ENCODE measurements at places on chromosomes 13 and 19.
A peak's percentile ranks its signal among the peaks of the same experiment; 100 is the strongest.

GRCh38 chr13:74865656-74866055 lies 616.3 kb downstream of the TBC1D4 start:
- DNase-seq, result no peak

GRCh38 chr19:17197666-17198065 lies 17.5 kb upstream of the USE1 start:
- no peak for DNase-seq

DNA sequence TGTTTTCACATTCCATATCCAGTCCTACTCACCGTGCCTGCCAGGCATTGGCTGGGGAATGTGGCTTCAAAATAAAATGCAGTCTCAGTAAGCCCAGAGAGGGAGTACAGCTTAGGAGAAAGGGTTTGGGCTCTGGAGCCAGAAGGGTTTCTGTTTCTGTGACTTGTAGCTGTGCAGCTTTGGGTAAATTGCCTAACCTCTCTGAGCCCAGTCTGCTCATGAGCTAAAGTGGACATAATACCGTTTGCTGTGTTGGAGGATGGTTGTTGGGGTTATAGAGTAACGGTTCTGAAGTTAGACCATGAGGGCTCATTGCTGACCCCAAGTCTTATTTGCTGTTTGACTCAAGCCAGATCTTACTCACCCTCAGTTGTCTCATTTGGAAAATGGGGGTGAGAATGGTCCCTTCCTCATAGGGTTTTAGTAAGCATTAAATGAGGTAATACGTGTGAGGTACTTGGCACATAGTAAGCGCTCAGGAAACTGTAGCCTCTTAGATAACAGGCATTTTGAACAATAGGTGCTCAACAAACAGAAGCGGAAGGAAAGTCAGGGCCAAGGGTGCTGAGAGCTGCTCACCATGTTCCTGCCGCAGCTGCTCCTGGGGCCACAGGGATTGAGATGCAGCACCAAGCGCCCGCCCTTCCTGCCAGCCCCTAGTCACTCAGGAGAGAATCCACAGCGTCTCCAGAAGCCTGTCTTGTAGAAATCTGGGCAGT lies 45.5 kb downstream of the C13orf42 start:
- no peak for DNase-seq

DNA sequence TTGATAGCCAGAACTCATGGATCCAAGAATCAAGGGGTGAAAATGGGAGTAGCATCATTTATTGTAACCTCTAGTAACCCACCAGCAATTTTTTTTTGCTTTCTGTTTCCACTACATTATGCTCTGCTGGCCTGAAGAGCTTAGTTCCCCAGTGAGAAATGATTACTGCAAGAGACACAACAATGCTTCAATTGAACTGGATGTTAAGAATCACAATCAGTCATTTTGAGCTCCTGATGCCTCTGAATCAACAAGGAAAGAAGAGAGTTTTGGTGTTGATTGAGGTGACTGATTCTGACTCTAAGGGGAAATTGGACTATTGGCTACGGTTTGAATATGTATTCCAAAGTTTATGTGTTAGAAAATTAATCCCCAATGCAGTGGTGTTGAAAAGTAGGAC lies 1084.4 kb downstream of the SLITRK1 start:
- no peak for DNase-seq

DNA sequence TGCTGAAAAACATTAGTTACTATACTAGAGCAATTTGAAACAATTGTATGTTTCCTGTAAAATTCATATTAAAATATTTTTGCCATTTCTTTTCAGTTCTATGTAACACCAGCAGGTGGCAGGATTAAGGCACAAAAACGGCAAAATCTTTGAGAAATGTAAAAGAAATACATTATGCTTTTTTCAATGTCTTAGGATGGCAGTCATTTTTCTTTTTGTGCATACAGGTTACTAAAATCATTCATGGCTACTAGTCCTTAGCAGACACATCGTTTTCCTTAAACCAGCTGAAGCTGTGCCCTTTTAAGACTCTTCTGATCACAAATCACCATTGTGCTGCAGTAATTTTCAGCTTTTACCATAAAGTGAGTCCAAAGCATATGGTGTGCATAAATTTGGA lies 800.7 kb upstream of the SLITRK5 start:
- DNase-seq, result no peak

DNA sequence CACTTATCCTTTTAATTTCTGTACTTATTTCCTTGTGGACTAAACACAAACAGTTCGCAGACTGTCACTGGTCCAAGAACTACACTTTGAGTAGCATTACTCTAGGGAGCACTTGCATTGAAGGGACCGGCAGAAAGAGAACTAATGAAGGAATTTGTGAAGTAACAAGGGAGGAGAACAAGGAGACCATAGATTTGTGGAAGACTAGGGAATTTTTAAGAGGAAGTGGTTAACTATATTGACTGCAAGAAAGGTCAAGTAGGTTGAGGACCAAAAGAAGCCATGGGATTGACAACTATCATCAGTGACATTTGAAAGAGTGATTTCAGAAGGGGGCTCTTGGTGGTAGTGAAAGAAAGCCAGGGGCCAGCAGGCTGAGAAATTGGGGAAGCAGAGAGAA lies 4.0 kb upstream of the RB1 start:
- no peak for DNase-seq

DNA sequence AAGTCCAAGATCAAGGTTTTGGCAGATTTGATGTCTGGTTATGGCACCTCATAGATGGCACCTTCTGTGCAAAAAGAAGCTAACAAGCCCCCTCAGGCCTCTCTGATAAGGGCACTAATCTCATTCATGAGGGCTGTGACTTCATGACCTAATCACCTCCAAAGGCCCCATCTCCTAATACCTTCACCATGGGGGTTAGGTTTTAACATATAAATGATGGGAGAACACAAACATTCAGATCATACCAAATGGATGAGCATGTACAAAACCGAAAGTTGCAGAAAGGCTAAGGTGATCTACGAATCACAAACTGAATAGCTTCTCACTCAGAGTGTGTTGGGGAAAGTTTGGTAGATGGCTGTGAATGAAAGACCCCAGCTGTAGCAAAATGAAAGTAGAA lies 217.4 kb downstream of the TBC1D4 start:
- DNase-seq, result no peak

DNA sequence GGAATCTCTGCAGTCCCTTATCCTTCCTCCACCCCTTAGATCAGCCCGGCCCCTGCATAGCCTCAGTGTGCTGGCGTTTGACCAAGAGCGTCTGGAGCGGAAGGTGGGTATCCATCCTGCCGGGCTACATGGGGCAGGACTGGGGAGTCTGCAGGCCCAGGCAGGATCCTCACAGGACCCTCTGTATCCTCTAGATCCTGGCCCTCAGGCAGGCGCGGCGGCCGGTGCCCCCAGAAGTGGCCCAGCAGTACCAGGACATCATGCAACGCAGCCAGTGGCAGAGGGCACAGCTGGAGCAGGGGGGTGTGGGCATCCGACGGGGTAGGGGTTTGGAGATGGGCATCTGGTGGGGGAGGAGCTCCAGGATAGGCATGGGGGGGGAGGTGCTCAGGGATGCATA lies 8.9 kb downstream of the PODNL1 start:
- DNase-seq, result no peak

DNA sequence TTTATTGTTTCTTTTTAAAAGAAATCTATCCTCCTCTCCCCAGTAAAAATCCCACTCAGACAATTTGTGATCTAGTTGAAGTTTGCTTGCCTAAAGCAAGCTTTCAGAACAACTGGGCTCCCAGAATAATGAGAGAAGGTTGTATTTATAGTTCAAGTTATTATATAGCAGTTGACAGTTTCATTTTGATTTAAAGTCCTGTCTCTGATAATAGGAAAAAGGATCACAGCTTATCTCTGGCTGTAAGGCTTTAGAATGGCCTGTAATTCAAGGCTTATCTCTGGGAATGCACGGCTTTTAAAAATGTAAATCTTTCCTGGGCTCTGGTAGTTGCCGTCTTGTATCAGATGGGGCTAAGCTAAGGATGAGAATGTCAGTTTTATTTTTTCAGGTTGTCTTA lies 123.3 kb upstream of the TMTC4 start:
- no peak for DNase-seq

DNA sequence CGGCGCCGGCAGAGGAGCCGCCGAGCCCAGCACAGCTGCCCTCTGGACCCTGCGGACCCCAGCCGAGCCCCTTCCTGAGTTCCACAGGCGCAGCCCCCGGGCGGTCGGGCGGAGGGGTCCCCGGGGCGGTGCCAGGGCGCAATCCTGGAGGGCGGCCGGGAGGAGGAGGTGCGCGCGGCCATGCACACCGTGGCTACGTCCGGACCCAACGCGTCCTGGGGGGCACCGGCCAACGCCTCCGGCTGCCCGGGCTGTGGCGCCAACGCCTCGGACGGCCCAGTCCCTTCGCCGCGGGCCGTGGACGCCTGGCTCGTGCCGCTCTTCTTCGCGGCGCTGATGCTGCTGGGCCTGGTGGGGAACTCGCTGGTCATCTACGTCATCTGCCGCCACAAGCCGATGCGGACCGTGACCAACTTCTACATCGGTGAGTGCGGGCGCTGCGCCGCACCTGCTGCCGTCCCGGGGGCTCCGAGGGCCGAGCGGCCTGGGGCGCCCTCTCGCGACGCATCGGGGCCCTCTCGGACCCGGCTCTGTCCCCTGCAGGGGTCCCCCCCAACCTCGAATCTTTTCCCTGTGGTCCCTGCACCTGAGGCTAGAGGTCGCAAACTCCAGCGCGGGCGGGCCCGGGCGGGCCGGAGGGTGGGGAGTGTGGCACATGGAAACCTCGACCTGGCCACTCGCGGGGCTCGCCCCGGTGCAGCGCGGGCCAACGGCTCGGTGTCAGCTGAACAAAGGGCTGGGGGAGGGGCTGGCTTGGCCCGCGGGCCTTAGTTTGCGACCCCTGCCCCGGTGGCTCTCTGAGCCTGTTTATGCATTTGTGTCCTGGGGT lies at the start of gene KISS1R:
Gene KISS1R (plus strand): TSS at position 11 of the 829 bp plus-strand sequence. CDS start 170 bp downstream, at position 181.
- no peak for DNase-seq

DNA sequence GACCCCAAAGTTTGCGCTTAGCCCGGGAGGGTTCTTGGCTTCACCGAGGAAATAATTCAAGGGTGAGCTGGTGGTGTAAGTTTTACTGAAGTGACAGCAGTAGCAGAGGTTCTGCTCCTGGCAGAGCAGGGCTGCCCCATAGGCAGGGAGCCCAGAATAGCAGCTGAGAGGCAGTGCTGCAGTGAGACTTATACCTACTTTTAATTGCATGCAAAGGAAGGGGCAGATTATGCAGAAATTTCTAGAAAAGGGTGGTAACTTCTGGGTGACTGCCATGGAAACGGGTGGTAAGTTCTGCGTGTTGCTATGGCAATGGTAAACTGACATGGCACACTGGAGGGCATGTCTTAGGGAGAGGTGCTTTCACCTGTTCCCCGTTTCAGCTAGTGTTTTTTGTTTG lies 17.5 kb upstream of the CAMSAP3 start:
- DNase-seq, result no peak

DNA sequence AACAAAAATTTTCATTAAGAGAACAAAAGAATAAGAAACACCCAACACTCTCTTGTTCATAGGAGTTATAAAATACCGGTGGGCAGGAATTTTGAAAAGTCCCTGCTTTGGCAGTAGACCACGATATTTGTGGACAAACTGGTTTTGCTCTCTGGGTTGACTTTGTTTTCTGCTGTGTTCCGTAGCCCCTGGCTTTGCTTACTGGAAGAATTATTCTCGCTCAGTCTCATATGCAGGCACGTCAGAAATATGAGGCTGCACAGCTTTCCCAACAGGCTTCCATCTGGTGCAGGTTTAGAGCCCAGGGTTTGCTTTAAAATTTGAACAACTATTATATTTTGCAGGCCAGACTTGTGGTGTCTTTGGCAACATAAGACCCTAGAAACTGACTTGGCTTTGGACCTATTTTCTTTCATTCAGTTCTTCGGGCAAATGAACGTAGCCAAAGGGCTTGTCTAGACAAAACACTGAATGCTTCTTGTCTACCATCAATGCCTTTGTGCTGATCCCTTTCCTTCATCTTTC lies 2012.6 kb downstream of the PCDH9 start:
- no peak for DNase-seq

GRCh38 chr19:5966215-5966614 lies 11.7 kb downstream of the RANBP3 start:
- DNase-seq, result peak; percentile 48

- DNase-seq, result no peak
Measured at GRCh38 chr13:52179925-52180324, 20.5 kb upstream of the NEK3 start.

DNA sequence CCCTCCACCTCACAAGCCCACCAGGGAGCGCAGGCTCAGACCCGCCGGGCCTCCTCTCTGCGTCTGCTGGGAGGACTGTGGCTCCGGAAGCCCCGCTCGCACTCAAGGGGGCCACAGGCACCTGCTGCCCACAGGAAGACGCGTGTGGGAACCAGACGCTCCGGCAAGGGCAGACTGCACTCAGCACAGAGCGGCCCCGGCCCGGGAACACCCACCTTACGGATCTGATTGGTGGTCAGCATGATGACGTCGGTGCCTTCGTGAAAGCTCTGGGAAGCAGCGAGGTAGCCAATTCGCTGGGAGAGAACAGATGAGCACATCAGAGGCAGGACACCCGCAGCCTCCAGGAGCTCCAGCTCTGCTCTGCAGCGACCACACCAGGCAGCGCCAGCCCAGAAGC lies 14.6 kb downstream of the AP3D1 start:
- DNase-seq, result no peak

- no peak for DNase-seq
Measured at GRCh38 chr19:19224150-19224851, 12.5 kb downstream of the NCAN start.

DNA sequence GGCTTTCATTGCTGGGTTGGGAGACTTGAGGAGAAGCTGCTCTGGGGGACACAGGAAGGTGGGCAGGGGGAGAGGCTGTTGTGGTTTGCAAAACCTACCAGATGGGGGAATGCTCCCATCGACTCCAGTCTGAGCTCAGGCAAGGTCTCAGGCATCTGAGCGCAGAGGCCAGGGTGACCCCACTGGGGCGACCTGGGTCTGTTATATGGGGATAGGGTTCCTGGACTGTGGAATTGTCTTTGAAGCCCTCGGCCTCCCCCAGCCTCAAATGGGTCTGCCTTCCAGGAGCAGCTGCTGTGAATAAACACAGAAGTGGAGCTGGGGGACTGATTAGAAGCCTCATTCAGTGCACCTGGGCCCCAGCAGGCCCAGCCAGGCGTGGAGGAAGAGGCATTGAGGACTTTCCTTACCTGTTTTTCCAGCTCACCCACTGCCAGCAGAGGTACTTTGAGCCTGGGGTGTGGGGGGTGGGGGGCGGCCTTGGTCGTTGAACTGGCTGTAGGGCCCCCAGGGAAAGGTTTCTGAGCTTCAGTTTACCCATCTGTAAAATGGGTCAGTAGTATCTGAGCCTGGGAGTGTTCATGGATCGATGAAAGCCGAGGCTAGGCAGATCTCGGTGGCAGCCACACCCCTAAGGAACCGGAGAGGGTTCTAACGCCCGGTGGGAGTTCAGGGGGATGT lies 1.4 kb downstream of the CERS4 start:
- DNase-seq, result no peak

- DNase-seq, result peak; percentile 87
Measured at GRCh38 chr13:21079761-21080592, 18.6 kb upstream of the LATS2 start.

DNA sequence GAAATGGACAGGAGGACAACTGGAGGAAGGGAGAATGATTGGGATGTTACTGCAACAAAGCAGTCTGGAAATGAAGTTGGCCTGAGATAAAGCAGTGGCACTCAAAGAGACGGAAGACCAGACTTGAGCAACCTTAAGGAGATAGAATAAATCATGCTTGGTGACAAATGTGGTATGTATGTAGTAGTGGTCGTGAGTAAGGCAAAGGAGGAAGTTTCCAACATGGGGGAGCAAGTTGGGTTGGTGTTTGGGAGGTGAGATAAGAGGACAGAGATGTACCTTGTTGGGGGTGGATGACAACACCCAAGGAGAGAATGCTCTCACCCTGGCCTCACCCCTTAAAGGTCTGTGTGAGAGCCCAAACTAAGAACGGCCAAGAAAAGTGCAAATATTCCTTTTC lies 420.5 kb downstream of the DIAPH3 start:
- DNase-seq, result no peak

Data from retinal pigment epithelial cell (primary cell).